ENCODE measurements at places on chromosomes 2 and 18.

- no peak for DNase-seq
Observed at GRCh38 chr18:51398104-51398503, 200.6 kb upstream of the MEX3C start.

- no peak for DNase-seq
Observed at GRCh38 chr18:23684515-23685197, 4.6 kb upstream of the LAMA3 start.

DNA sequence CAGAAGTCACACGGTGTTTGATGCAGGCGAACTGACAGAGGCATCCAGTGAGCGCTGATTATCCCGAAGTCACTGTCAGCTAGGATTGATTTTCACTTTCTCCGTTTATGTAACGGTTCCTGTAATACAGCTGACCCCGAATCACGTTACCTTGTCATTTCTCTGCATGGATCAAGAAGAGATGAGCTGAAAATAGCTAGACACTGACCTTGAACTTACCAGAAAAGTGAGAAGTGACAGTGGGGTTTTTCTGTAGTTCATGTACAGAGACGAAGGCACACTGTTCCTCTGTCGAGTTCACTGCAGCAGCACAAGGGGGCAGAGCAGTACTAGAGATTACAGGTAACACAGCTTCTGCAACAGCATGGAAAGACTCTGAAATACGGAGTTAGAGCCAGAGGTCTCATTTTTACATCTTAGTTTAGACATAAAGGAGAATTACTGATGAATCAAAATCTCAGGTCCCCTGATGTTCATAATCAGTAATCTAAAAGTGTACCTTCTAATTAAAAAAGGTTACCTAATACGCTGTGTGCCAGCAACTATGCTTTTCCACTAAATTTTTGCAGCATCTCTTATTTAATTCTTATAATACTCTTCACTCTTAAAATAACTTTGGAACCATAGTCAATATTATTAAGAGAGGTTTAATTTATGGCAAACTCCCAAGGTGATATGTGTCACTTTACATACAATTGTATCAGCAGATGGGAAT is 33.1 kb downstream of the ARHGAP15 start:
- no peak for DNase-seq

GRCh38 chr2:175396696-175397095 is 215.2 kb upstream of the ATP5MC3 start:
- DNase-seq: no peak

DNA sequence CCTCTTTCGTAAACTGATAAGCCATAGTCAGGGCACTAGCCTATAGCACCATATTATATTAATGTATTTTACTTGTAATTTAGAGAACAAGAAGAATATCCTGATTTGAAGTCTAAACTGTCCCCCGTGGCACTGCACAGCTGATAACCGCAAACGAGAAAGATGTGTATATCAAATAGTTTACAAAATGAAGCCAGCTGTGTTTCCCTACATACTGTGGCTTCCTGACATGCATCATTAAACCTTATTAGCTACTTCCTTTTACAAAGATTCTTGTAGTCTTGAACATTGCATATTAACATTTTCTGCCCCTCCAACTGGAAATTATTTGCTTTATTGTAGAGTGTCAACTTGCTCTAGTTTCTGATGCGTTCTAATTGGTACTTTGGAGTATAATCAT is 153.5 kb upstream of the NFATC1 start:
- DNase-seq: no peak

DNA sequence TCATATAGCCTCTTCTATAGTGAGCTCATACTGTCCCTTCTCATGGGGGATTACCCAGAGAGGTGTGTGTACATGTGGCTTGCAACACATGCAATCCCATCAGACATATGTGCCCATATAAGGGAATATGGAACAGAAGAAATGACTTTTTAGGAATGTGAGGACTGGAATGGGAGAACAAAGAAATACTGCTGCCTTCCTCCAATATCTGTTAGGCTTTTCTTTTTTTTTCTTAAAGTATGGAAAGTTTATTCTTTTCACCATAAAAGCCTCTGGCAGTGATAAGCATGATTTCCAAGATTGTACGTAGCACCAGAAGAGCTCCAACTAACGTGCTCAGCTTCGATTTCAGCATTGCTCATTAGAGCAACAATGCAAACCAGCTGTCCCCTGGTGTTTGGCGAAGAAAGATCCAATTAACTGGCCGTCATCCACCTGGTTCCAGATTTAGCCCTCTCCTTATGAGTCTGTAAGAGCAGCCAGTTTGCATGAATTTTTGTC is 113.6 kb downstream of the ADCYAP1 start:
- DNase-seq: no peak

DNA sequence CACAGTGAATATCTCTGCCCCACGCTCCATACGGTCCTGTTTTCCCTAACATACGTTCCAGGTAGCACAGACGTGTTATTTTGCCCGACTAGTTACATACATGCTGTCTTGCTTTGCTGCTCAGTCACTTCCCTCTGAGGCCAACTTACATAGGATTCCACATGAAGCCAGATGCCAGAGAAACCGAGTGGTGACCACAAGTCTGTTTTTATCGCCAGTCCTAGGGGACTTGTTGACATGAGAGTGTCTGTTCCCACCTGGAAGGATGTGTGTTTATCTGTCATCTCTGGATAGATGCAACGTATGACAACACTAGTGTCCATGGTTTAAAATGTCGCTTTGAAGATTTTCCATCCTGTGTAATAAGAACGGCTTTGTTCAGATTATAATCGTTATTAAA is 32.6 kb downstream of the PMAIP1 start:
- DNase-seq: no peak

GRCh38 chr18:56001576-56001975 is 413.6 kb upstream of the TCF4 start:
- DNase-seq: no peak

DNA sequence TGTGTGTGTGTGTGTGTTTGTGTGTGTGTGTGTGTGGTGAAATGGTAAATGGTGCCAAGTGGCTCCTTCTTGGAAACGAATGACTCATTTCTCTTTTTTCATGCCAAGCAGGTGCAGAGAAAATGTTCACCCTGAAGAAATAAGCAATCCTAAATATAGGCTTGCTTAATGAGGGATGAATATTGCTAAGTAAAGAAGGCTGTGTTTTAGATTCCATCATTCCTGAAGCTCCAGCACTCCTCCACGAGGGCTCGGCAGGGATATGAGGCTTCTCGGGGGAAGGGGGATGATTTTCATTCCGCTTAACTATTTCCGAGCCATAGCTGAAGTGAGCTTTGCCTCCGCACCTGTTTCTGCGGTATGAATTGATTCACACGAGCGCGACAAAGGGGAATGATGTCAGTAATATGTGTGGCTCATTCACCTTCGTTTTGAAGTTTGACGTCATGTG is 72.9 kb downstream of the TSN start:
- DNase-seq: no peak

DNA sequence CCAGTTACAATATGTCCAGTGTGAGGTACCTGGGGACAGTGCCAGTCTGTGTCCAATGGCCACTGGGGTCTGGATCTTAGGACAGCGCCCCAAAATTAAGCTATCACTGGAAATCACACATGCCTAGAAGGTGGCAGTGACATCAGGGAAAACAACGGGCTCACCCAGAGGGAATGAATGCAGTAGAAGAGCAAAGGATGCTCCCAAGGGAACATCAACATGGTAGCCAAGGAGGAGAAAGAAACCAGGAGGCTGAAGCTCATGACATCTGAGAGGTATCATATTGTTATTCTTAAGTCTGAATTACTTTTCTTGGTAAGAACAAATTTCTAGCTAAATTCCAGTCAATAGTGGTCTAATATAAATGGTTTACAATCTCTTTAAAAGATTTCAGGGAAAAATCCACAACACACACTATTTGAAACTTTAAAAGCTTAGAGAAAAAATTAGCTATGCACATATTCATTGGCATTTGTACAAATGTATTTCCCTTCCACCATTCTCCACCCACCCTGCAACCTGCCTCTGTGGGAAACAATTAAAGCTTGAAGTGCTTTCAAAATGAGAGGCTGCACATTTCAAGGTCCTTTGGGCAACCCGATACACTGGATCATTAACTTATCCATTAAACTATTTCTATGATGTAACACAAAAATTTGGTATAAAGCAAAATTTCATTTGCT is 55.5 kb downstream of the SIGLEC15 start:
- no peak for DNase-seq

- DNase-seq: no peak
Observed at GRCh38 chr2:209570194-209570593, 146.3 kb downstream of the MAP2 start.

DNA sequence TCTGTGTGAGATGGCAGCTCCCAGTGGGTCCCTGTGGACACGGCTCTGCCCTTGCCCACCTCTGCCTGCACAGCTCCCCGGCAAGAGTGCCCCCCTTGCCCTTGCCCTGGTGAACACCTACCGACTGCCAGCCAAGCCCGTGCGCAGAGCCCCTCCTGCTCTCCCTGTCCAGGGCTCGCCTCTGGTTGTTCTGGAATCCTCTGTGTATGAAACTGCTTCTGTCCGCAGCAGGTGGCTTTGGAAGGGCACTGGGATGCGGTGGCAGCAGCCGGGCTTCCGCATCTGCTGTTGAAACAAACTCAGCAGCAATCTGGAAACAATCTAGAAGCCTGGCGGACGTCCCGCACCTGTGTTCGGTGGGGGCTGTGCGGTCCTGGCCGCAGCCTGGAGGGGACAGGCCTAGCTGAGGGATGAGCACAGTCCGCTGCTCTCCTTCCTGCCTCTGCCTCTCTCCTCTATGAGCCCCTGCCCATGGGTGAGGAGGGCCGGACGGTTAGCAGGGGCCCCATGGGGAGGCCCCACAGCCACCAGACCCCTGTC is 34.0 kb upstream of the KLF11 start:
- no peak for DNase-seq

DNA sequence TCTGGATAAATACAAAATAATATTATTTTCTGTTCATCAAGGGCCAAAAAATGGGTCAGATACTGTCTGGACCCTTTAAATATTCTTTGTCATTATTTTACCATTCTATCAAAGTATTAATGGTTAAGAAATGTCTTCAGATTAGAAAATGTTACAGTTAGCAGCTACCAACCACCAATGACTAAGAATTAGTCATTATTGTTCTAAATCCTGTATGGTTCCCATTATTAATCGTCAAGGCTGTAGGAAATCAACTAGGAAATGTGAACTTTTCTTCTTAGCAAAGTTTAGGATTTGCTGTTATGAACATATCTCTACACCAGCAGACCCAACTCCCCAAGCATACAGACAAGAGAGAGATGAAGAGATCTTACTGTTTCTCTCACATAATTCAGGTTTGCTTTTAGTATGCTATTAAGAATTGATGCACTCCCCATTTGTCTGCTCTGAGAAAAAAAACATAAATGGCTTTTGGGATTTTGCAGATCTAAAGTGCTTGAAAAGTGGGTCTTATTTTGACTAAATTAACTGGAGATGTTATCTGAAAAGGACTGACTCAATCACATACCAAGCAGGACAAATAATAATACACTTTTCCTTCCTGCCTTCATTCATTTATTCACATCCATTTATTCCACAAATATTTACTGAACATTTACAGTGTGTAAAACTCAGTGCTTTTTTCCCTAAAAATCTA is 147.7 kb downstream of the PPP1R1C start:
- DNase-seq: no peak

GRCh38 chr18:79949697-79950487 is 1.6 kb downstream of the SLC66A2 start:
- peak; percentile 51 for DNase-seq

- no peak for DNase-seq
Observed at GRCh38 chr2:219810895-219811294, 183.5 kb downstream of the SLC4A3 start.

GRCh38 chr2:96243843-96244242 is 22.0 kb downstream of the TMEM127 start:
- no peak for DNase-seq

GRCh38 chr2:142425551-142425950 is 294.7 kb upstream of the LRP1B start:
- no peak for DNase-seq

GRCh38 chr18:64219517-64219916 is 70.6 kb upstream of the LINC00305 start:
- no peak for DNase-seq

- no peak for DNase-seq
Observed at GRCh38 chr2:168087401-168087800, 160.0 kb downstream of the STK39 start.

DNA sequence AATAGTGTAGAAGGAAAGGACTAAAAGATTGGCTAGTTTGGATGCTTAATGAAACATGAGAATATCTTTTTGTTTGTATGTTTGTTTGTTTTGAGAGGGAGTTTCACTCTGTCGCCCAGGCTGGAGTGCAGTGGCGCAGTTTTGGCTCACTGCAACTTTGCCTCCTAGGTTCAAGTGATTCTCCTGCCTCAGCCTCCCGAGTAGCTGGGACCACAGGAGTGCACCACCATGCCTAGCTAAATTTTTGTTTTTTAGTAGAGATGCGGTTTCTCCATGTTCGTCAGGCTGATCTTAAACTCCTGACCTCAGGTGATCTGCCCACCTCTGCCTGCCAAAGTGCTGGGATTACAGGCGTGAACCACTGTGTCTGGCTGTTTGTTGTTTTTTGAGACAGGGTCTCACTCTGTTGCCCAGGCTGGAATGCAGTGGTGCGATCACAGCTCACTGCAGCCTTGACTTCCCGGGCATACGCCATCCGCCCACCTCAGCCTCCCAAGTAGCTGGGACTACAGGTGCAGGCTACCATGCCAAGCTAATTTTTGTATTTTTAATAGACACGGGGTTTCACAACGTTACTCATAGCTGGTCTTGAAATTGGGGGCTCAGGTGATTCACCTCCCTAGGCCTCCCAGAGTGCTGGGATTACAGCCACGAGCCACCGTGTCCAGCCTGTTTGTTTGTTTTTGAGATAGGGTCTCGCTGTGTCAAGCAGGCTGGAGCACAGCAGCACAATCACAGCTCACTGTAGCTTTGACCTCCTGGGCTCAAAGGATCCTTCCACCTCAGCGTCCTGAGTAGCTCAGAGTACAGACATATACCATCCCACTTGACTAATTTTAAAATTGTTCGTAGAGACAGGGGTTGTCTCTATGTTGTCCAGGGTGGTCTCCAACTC is 209.2 kb downstream of the MYCN start:
- DNase-seq: no peak

GRCh38 chr2:130374587-130375290 is 18.9 kb downstream of the PTPN18 start:
- DNase-seq: no peak

- DNase-seq: no peak
Observed at GRCh38 chr2:149470046-149470445, 117.5 kb downstream of the MMADHC start.

DNA sequence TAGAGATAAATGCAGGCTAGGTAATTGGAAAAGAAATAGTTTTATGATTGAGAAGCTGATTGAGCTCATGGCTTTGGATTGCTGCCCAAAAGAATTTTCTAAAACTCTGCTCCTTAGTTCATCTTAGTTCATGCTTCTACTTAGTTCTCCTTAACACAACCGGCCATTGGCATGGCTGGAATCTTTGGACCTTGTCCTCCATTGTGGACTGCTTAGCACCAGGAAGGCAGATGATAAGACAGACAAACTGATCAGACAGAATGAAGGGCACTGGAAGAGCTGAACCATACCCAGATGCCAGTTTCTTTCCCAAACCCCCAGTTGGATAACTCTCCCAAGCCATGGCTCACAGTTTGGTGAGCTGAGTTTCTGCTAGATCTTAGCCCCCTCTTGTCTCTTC is 36.3 kb upstream of the NABP1 start:
- no peak for DNase-seq

- DNase-seq: no peak
Observed at GRCh38 chr2:69177063-69177771, 164.2 kb downstream of the ANTXR1 start.

GRCh38 chr2:36756438-36756837 is 59.9 kb downstream of the VIT start:
- no peak for DNase-seq

GRCh38 chr2:181121996-181122395 is 141.6 kb downstream of the UBE2E3 start:
- DNase-seq: no peak

All from activated CD8-positive, alpha-beta memory T cell treated with anti-CD3 and anti-CD28 coated beads, Interleukin-2, amount 50 U/mL, for 48 hours (primary cell).